ENCODE measurements at places on chromosomes 11 and 22.

- peak; percentile 46 for DNase-seq
Measured at GRCh38 chr11:47400768-47401279, 7.6 kb upstream of the SLC39A13 start.

- no peak for DNase-seq
Measured at GRCh38 chr22:42857845-42858481, 890 bp upstream of the ARFGAP3 start.

GRCh38 chr11:61616434-61616833 is 35.6 kb upstream of the SYT7 start:
- DNase-seq = peak; percentile 44

GRCh38 chr22:42841444-42841843 is 15.6 kb downstream of the ARFGAP3 start:
- DNase-seq = no peak

DNA sequence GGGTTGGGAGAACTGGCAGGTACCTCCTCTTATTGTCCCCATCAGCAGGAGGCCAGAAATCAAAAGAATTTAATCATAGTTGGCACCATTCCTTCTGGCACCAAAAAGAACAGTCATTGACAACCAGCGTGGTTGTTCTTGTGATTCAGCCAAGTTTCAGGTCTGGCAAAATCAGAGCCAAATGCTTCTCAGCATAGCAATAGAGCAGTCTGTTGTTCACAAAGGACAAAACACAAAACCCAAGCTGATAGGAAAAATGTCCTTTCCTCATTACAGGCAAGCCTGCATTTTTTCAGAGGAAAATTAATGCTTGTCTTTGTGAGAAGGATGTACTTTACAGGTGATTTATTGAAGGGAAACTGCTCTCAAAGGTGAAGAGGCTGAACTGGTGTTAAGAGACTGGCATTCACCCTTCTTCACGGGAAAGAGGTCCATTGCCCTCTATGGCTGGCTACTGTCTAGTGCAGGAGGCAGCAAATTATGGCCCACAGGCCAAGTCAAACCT is 241.8 kb upstream of the ARHGAP42 start:
- no peak for DNase-seq

- no peak for DNase-seq
Measured at GRCh38 chr11:94028436-94028835, 7.3 kb downstream of the HEPHL1 start.

- no peak for DNase-seq
Measured at GRCh38 chr11:47155879-47156278, 20.8 kb downstream of the ARFGAP2 start.

DNA sequence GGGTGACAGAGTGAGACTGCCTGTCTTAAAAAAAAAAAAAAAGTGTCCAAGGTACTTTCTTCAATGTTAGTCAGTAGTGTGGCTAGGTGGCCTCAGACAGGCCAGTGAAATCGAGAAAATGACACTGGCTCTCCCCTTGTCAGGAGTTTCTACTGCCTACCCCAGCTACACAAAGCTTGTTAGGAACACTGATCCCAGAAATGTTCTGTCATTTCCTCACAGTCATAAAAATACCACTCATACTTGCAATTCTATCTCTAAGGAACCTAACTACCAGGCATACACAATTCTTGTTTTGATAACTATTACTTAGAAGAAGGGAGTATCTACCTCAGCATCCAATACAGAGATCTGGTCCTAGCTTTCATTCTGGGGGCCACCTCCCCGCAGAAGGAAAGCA is 31.3 kb downstream of the ATP6V1E1 start:
- no peak for DNase-seq

GRCh38 chr11:15640318-15640717 is 525.6 kb downstream of the INSC start:
- no peak for DNase-seq

DNA sequence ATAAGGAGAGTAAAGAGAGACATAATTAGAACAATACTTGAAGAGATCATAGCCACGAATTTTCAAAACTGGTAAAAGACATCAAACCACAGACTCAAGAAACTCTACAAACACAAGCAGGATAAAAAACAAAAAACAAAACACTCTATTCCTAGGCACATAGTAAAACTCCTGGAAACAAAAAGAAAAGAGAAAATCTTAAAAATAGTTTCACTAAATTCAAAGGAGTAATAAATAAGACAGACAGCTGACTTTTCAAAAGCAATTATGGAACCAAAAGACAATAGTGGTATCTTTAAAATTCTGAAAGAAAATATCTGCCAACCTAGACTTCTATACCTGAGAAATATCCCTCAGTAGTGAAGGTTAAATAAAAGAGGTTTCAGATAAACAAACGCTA is 9.2 kb upstream of the NARS2 start:
- peak; percentile 31 for DNase-seq

DNA sequence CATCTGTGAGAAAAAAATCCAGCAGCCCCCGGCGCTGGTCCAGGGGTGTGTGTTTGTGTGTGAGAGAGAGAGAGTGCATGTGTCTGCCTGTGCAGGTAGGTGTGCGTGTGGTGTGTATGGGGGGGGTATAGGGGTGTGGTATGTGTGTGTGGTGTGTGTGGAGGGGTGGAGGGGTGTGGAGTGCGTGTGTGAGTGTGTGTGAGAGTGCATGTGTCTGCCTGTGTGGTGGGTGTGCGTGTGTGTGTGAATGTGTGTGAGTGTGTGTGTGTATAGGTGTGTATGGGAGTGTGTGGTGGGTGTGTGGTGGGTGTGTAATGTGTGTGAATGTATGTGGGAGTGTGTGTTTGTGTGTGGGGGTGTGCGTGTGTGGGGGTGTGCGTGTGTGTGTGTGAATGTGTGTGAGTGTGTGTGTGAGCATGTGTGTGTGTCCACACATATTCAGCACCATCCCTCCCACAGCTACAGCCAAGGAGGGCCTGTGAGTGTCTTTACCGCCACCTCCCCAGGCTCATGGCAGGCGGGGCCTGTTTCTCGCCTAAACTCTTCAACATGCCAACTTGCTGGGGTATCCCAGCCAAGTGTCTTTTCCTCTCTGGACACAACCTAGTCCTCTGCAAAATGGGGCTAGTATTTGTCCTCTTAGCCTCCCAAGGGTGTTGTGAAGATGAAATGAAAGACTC is 11.9 kb downstream of the LMO1 start:
- DNase-seq = no peak

DNA sequence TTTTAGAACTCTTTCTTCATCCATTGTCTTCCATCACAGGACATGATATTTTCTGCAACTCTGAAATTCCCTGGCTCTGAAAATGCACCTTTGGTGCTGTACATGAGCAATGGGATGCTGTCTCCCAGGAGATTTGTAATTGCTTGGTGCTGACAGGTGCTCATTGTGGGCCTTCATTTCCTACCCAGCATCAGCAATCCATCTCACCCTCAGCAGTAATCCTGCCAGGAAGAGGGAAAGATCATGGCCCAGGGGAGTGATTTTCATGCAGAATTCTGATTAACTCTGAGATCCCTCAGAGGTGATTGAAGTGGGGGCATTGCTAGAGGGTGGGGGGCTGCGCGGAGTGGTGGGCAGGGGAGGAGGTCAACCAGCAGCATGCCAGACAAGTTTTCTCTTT is 651.7 kb downstream of the NELL1 start:
- DNase-seq = no peak

DNA sequence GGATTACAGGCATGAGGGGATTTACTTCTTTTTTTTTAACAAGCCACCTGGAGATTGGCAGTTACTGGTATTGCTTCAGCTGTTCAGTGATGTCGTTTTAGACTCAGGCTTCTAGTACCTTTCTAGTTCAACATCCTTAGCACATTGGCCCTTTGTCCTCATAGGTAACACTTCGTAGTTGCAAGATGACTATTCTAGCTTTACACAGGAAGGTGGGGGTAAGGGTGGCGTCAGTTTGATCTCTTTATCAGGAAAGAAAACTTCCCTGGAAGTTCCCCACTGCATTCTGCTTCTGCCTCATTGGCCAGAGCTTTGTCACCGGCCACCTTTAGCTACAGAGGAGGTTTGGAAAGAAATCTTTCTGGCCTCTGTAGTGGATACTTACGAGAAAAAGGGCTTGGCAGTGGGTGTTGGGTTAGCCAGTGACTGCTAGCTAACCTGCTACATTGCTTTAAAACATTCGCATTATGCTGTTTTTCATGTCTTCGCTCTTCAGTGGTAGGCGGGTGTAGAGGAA is 40.7 kb downstream of the SFI1 start:
- no peak for DNase-seq

DNA sequence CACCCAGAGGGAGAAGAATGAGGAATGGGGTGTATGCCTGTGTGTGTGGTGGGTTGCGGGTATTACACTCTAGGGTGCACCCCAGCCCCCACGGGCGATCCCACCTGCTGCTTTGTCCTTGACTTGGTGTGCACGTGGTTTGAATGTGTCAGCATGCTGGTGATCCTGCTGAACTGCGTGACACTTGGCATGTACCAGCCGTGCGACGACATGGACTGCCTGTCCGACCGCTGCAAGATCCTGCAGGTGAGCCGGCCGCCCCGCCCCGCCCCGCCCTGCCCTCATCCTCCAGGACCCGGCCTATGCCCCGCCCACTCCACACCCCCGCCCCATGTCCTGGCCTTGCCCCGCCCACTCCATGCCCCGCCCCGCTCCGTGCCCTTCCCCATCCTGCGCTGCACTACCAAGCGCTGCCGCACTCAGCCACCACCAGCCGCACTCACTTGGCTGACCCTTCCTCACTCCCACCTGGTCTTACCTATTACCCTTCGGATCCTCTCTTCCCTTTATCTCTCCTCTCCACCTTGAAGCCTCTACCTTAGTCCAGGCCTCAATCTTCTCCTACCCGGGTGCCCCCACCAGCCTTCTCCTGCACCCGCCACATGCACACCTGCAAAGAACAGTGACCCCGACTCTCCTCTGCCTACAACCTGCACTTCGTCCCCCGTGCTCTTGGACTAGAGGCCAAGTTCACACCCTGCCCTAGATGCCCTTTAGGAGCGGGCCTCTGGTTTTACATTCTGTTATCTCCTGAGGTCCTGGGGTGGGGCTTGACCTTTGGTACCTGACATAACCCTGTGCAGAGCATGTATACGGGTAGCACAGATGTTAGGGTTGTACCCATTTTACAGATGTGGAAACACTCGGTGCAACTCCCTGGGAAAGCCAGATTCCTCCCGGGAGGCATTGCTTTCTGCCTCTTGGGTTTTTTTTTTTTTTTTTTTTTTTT is 27.7 kb downstream of the CACNA1I start:
- DNase-seq = peak; percentile 44

DNA sequence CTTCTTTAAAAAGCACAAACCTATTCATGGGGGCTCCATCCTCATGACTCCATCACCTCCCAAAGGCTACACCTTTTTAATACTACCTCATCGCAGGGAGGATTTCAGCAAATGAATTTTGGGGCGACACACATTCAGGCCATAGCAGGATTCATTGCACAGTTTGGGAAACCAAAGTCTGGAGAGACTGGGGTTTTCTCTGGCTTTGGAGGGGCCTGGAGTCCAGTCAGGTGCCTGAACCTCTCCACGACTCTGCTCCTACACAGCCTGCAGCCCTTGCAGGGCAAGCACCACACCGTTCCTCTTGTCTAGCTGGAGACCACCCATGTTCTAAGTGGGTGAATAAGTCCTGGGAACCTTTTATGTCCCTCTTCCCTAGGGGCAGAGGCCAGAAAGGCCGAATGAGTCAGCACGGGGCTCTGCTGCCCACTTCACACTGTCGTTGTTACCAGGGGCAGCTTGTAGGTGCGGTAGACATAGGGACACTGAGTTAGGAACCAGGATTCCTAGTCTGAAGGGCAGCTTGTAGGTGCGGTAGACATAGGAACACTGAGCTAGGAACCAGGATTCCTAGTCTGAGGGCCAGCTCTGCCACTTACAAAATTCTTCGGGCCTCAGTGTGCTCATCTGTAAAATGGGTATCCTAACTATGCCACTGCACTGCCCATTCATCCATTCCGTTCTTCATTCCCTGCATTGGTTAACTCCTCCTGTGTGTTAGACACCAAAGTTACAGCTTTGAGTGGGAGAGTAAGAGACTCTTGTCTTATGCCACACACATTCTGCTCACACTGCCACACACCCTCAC is 251.7 kb upstream of the B3GAT1 start:
- DNase-seq = no peak

- DNase-seq = no peak
Measured at GRCh38 chr11:46216765-46217089, 60.7 kb upstream of the CREB3L1 start.

DNA sequence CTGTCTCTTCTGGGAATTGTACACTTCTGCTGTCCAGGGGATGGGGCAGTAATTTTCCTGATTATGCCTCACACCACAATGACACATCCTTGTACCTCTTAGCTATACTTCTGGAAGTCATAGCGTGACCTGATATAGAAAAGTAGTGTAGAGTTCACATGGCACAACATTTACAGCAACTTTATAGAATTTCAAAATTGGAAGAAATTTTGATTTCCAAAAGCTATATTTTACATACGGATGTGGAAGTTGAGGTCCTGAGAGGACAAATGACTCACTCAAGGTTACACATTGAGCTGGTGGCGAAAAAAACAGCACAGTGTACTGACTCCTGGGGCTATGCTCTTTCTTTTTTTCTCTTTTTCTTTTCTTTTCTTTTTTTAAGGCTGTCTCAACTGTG is 6.3 kb upstream of the CYP2R1 start:
- DNase-seq = peak; percentile 15

GRCh38 chr11:66467034-66467659 is 442 bp downstream of the PELI3 start:
- DNase-seq = peak; percentile 43

GRCh38 chr11:93541884-93542810 is 1.0 kb downstream of the SMCO4 start:
- peak; percentile 93 for DNase-seq

- no peak for DNase-seq
Measured at GRCh38 chr11:87451395-87451794, 413.7 kb downstream of the TMEM135 start.

DNA sequence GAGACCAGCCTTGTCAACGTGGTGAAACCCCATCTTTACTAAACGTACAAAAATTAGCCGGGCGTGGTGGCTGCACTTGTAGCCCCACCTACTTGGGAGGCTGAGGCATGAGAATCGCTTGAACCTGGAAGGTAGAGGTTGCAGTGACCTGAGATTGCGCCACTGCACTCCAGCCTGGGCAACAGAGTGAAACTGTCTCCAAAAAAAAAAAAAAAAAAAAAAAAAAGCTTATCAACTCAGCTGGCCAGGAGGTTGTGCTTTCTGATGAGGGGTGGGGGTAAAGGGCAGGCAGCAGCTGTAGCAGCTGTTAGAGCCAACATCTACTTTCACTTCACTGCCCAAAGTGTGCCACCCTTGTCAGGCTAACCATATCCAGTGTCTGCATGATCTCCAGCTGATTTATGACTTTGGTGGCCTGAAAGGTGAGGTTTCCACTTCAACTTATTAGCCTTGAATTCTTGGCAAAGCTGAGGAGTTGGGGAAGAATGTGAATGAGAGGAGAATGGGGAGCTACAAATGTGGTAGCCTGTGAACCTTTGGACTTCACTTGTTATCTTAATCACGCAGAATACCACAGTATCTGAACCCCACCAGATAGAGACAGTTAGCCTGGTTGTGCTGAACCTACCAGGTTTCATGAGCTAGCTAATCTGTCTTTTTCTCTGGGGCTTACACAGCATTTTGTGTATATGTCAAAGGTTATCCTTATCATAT is 19.6 kb downstream of the RNF121 start:
- DNase-seq = no peak

DNA sequence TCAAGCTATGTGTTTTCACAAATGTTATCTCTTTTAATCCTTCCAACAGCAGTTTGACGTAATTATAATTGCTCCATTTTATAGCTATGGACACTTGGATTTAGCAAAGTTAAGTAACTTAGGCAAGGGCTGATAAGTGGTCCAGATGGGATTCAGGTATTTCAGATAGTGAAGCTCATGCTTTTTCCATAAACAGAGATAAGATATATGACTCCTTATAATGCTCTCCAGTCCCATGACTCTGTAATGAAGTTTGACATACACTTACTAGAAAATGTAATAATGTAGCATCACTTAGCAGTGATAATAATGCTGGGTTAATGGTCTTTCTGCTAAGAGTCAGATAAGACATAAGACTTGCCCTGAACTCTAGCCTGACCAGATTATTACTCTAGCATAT is 892.1 kb downstream of the LRRC4C start:
- no peak for DNase-seq

All from suppressor macrophage (primary cell).